ENCODE measurements at places on chromosomes 1 and 21.

DNA sequence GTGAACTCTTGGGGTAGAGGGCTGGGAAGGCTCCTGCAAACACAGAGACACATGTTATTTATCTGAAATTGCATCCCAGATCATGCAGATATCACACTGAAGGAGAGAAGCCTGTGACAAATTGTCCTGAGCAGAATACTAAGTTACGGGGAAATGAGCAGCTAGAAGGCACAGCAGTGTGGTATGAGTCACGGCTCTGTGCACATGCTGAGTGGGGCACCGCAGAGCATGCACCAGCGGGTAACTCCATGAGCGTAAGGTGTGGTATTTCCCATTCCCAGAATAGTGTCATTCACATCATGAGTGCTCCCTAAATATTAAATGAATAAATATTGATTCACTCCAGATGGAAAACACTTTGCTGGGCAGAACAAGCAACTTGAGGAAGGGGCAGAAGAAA lies 21.3 kb upstream of the FCRL2 start:
- DNase-seq, result peak; percentile 5

- no peak for DNase-seq
These were observed 834.2 kb upstream of the CXADR start for GRCh38 chr21:16678429-16679160.

GRCh38 chr1:217369996-217370551 lies 260.8 kb downstream of the GPATCH2 start:
- no peak for DNase-seq

DNA sequence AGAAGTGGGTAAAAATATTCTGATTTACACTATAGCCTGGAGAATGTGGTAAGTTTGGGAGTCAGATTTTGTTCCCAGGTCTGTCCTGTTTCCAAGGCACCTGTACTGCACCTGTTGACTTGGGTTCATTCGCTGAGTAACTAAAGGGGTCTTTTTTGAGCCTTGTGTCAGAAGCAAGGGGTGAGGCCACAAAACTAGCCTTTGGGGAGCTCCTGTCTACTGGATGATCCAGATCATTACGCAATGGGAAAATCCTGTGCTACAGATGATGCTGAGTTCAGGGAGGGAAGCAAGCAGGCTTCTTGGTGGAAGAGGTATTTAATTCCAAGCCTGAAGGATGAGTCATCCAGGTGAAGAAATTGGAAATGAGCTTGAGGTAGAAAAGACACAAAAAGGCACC lies 424.0 kb downstream of the MATN1 start:
- DNase-seq, result no peak

DNA sequence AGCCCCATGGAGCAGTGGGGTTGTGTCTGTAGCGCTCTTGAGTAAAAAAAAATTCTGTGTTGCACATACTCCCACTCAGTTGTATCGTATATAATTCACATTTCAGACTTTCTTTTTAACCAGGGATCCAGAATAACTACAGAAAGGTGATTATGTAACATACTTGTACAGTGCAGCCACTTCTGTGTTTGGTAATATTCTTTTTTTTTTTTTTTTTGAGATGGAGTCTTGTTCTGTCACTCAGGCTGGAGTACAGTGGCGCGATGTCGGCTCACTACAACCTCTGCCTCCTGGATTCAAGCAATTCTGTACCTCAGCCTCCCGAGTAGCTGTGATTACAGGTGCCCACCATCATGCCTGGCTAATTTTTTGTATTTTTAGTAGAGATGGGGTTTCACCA lies 82.4 kb upstream of the MACF1 start:
- DNase-seq, result no peak

DNA sequence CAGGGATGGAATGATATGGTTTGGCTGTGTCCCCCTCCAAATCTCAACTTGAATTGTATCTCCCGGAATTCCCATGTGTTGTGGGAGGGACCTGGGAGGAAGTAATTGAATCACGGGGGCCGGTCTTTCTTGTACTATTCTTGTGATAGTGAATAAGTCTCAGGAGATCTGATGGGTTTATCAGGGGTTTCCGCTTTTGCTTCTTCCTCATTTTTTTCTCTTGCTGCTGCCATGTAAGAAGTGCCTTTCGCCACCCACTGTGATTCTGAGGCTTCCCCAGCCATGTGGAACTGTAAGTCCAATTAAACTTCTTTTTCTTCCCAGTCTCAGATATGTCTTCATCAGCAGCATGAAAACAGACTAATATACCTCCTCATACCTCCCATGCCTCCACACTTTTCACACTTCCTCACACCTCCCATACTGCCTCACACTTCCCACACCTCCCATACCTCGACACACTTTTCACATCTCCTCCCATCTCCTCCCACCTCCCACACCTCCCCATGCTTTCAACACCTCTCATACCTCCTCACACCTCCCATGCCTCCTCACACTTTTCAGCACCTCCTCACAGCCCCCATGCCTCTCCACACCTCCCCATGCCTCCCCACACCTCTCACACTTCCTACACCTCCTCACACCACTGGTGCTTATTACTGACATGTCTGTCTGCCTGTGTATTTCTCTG lies 21.3 kb downstream of the GPR137B start:
- no peak for DNase-seq

- no peak for DNase-seq
These were observed 954 bp downstream of the MYOG start for GRCh38 chr1:203084588-203085527.

- no peak for DNase-seq
These were observed 346.8 kb downstream of the RRAGC start for GRCh38 chr1:38512789-38513188.

DNA sequence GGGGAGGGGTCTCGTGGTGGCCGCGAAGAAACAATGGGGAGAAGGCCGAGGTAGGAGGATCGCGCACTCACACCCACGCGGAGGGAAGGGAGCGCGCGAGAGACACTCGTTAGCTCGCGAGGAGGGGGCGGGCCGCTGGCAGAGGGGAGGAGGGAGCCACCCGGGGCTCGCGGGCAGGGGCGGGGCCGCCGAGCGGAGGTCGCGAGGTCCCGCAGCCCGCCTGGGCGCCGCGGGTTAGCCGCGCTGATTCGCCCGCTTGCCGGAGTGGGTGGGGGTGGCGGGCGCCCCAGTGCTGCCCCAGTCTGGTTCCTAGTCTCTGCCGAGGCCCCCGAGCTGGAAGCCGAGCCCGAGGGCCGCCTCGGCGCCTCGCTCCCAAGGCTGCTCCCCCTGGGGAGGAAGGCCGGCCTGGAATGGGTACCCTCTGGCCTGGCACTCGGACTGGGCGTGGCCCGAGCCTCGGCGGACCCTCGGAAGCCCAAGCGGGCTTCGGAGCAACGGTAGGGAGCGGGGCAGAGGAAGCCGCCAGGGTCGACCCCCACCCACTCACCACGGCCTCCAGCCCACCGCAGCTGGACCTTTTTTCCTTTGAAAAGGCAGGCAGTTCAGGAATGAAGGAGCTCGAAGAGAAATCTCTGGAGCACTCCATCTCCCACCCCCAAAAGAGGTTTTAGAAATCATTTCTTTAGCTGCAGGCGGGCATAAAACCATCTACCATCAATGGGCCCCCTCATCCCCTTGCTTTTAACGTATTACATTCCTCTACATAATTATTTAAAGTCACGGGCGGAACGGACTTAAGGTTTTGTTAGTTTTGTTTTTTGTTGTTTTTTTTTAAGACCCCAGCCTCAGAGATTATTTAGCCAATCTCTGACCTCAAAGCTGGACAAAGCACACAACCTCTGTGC lies 722 bp upstream of the TUT4 start:
- DNase-seq, result peak; percentile 86

DNA sequence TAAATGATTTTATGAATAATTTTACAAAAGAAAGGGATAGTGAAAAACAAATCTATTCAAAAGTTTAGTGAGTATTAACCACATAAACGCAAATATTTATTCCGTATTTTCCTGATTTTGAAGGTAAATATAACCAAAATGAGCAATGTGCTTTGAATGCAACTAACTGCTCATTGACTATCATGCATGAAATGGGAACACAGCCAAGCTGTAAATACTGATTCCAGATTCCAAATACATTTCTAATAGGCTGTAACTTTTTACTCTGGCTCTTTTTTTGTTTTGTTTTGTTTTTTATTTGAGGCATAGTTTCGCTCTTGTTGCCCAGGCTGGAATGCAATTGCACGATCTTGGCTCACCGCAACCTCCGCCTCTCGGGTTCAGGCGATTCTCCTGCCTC lies 41.8 kb downstream of the SELENOF start:
- no peak for DNase-seq

DNA sequence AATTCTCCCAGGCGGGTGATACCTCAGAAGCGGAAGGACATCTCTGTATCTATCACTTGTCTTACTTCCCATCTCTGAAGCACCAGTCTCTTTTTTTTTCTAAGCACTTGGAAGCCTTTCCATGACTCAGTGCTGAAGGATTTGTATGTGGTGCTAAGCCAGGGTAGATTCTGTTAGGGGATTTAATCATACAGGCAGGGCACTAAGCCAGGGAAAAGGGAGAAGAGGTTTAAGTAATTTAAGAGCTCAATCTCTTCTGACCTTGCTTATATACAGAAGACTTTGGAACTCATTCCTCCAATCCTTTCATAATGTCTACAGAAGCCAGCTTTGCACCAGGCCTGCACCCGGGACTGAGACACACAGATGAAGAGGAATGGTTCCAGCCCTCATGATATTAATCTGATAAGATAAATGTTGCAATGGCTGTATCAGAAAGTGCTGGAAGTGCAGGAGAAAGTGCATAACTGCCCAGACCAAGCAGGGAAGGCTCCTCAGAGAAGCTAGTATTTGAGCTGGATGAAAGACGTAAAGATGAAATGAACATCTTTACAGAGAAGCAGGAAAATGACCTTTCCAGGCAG lies 11.0 kb downstream of the FAM163A start:
- DNase-seq, result peak; percentile 65

DNA sequence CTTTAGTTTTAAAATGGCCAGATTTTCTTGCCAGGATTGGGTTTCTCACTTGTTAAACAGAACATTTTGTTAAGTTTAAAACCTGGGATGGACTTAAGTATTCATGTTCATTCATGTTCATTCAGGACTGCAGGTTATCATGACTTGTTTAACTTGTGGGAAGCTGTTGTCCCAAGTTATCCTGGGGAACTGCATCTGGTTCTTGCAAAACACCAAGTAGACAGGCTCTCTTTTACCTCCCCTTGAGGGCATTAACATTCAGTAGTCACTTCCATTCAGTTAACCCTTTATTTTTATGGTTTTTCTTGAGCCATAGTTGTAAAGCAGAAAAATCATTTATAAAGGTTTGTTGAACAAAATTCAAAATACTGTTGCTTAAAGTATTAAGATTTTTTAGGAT lies 8.1 kb downstream of the SOD1 start:
- no peak for DNase-seq

- DNase-seq, result peak; percentile 24
These were observed 586 bp upstream of the AGPAT3 start for GRCh38 chr21:43864313-43864961.

- no peak for DNase-seq
These were observed 6.4 kb upstream of the SMPDL3B start for GRCh38 chr1:27928216-27928954.

- no peak for DNase-seq
These were observed 11.0 kb downstream of the TOR1AIP2 start for GRCh38 chr1:179866616-179867015.

DNA sequence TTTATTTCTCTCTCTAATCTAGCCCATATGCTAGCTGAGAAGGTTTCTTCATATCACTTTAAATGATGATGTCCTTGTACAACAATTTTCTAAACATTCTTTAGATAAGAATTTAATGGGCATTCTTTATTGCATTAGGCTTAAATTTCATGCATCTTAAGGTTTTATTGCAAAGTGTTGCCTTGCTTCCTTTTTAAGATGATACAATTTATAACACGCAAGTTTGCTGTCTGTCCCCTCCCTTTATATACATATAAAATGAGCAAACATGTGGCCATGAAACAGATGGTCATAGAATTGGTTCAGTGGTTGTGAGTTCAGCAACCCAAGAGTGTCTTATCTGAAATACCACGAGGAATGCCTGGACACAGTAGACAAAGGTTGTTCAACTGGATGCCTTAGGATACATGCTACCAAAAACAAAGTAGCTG lies 12.1 kb downstream of the NBPF3 start:
- DNase-seq, result no peak

DNA sequence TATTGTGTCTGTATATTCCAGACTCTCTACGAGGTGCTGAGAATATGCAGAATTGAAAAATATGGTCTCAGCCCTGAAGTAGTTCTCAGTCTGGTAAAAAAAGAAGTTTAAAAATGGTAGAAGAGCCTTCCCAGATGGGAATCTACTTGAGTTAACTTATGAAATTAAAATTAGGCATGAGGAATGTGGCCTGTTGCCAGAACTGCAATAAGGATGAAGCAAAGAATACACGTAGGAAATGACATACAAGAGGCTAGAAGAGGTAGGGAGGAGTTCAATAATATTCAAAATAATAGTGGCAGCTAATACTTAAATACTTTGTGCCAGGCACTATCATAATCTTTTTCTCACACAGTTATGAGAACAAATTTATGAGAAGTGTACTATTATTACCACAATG lies 6.3 kb downstream of the ASPM start:
- peak; percentile 24 for DNase-seq

GRCh38 chr1:151158751-151159251 lies 2.4 kb downstream of the TNFAIP8L2 start:
- no peak for DNase-seq

GRCh38 chr1:169326956-169327268 lies 40.7 kb downstream of the NME7 start:
- DNase-seq, result peak; percentile 28

Data from RPMI7951 (cell line).